ENCODE measurements at places on chromosomes 2 and 18.
A peak's percentile ranks its signal among the peaks of the same experiment; 100 is the strongest.

GRCh38 chr2:215749092-215749957 is 264.0 kb downstream of the MREG start:
- peak; percentile 44 for DNase-seq

- no peak for DNase-seq
Observed at GRCh38 chr2:171036532-171036931, 107.5 kb downstream of the GORASP2 start.

DNA sequence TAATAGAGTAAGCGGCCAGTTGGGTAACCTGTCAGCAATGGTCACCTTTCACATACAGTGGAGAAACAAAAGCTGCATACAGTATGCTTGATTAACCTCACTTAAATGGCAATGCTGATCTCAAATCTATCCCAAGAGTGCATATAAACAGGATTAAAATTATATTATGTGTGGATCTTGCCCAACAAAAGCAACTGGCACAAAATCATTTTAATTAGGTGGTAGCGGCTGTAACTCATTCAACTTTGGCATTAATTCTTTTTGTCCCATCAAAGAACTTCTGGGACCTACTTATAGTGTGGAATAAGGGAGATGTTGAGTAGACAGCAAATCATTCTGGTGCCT is 167.8 kb upstream of the VRK2 start:
- DNase-seq = no peak

DNA sequence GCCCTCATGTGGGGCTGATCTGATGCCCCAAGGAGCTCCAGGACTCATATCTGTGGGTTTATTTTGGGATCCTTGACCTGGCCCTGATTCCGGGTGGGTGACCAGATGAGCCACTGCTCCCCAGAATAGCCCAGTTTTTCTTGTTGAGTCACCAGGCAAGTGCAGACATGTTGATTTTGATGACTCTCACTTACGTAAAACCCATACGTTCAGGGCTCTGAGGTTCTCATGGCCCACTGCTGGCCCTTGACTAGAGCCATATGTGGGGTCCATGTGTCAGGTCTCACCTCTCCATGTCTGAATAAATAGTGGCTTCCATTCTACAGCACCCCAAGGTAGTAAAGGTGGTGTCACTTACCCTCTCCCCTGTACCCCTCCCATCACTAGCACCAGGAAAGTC is 41.9 kb downstream of the CDC42EP3 start:
- peak; percentile 52 for DNase-seq

DNA sequence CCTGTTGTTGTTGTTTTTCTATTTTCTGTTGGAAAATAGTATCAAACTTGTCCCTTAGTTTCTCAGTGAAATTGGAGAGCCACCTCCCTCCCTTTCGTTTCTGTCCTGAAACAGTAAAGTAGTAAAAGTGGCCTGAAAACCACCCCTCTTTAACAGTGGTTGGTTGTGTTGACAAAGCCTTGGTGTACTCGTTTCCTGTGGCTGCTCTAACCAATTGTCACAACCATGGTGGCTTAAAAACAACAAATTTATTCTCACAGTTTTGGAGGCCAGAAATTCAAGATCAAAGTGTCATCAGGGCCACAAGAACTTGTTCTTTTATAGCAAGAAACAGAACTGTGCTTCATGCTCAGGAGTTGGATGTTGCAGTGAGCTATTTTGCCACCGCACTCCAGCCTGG is 4.0 kb upstream of the DYSF start:
- DNase-seq = no peak

- no peak for DNase-seq
Observed at GRCh38 chr2:135996304-135996703, 10.9 kb upstream of the DARS1 start.

- DNase-seq = no peak
Observed at GRCh38 chr2:271917-272316, 7.2 kb downstream of the ACP1 start.

DNA sequence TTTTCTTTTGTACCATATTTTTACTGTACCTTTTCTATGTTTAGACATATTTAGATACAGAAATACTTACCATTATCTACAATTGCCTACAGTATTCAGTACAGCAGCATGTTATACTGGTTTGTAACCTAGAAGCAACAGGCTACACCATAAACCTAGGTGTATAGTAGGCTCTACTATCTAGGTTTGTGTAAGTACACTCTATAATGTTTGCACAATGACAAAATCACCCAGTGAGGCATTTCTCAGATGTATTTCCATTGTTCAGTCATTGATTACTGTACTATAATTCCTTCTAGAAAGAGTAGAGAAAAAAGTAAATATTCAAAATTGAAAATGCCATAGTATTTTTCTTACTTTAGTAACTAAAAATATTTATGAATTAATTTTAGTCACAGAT is 490.1 kb upstream of the REG3G start:
- no peak for DNase-seq

GRCh38 chr2:220106065-220106464 is 478.6 kb downstream of the SLC4A3 start:
- no peak for DNase-seq

DNA sequence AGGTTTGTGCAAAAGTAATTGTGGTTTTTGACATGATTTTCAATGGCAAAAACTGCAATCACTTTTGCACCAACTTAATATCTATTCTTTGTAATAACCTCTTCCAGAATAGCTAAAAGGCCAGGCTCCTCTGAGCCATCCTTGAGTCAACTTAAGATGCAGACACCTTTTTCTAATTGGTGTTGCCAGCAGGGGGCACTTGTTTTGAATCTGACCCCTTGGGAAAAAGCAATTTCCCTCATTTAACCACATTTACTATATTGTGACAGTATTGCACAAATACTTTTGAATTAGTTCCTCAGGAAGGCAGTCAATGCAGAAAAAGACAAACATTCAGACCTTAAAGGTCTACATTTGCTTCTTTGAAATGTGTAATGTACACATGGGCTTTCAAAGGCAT is 78.6 kb upstream of the GALNT5 start:
- no peak for DNase-seq

DNA sequence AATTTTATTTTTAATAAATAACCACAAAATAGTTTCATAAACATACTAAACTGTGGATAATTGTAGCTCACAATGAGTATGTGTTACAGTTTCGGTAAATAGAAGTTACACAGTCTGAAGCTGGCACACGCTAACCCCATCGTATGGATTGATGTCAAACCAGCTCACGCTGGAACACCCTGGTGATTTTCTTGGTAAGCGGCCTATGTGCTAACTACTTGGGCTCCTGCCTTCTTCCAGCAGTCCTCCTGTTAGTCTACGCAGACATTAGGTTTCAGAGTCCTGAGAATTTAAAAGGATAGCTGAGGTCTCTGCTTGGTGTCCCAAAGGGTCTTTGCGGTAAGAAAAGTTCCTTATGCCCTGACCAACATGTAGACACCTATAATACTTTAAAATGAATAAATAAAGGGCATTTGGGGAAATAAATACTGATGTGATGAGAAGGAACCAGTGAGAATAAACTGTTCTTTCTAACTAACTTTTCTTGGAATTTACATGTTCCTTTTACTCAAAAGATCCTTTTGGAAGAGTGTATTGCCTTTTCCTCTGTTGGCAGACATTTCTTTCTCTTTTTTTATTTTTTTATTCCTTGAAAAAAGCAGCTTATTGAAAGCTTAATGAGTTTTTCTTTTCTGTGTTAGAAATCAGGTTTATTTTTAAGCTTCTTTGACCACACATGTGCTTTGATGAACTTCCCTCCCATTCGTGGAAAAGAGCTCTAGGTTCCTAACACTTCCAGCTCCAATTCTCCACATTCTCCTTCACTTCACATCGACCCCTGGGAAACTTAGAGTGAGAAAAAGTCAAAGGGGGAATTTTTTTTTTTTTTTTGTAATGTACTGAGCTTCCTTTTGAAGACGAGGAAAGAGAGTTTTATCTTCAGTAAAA is 322.2 kb downstream of the IRS1 start:
- no peak for DNase-seq

DNA sequence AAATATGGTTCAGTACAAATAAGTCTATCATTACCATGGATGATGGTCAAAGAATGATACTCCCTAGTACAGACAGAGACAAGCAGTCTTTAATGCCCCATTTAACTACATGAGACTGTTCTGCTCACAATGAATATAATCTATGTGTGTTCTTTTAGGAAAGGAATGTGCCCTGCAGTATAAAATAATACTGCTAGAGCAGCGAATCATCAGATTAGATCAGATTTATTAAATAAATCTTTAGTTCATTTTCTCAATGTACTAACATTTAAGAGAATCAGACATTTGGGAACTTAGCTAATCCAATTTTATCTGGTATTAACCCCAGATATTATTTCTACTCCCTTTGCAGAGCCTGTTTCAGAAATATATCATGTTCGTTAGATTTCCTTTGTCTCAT is 272.0 kb upstream of the GCFC2 start:
- DNase-seq = no peak

DNA sequence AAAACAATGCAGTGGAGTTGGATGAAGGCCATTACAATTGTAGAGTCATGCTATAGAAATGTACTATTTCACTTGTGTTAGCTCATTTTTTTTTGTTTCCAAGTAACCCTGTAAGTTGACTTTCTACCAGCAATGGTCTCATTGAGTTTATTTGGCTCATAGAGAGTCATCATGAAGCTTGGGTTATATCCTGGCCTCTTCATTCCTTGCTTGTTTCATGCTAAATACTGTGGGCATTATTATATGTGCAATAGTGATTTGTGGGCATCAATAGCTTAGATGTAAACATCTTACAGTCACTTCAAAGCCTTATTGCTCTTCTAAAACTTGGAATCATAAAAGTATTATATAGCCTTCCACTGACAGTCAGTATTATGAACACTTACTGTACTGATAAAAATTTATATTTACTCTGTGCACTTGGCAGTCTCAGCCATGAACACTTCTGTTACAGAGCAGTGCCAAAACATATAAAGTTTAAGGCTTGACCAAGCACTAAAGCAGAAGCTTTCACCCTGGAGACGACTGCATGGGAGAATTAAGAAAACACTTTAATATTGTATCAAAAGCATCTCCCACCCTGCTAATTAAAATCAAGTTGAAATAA is 751.2 kb downstream of the SATB2 start:
- no peak for DNase-seq

DNA sequence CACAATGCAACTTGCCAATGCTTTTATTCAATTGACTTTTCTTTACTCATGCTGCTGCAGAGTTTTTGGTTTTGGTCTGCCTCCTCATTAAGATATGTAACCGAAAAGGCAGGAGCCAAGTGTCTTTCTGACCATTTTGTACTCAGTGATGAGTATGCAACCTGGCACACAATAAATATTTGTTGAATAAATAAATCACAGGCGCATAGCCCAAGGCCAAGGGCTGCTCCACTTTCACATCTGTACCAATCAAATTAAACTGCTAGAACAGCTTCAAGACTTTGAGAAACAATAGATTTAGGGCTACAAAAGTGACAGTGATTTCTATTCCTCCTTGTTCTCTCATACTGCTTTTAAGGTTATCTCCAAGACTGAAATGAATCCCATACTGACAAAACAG is 828.2 kb downstream of the RNF144A start:
- peak; percentile 13 for DNase-seq

DNA sequence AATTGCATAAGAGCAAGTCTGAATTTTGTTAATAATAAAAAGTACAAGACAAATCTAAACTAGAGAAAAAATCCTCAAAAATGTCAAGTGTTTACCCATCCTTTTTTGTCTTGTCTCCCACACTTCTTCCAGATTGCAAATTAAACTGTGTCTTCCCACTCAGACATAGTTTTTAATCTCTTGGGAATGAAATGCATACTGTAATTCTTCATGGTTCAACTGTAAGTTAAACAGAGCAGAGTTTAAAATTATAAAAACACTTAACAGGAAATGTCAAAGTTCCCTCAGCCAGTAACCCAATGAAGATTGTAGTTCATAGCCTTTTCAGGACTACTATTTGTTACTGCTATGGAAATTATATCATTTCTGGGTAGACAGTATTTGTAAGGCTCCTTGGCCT is 171.8 kb downstream of the UBE2E3 start:
- no peak for DNase-seq

All from M059J (cell line).